ENCODE measurements at places on chromosomes 2 and 18.

DNA sequence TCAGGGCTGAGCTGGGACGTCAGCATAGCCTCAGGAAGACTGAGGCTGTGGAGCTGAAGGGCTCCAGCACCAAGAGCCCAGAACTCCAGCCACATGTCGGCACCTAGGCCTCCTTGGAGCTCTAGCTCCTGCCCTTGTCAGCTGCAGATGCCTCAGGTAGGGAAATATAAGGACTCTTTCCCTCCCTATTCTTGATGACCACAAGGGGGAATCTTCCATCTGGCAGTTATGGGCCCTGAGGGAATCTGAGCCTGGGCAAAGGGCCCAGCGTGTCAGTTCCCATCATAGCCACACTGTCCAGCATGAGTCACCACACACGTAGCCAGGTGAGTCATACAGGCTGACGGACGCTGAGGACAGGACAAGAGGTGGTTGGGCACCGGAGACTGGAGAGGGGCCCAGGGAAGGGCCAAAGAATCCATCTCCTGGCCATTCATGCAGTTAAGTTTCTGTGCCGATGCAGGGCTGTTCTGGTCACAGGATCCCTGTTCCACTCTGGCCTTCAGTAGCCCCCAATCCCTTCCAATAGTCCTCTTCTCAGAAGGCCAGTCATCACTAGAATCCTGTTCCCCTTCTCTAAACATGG is 1.8 kb downstream of the MPV17 start:
- DNase-seq, result no peak

DNA sequence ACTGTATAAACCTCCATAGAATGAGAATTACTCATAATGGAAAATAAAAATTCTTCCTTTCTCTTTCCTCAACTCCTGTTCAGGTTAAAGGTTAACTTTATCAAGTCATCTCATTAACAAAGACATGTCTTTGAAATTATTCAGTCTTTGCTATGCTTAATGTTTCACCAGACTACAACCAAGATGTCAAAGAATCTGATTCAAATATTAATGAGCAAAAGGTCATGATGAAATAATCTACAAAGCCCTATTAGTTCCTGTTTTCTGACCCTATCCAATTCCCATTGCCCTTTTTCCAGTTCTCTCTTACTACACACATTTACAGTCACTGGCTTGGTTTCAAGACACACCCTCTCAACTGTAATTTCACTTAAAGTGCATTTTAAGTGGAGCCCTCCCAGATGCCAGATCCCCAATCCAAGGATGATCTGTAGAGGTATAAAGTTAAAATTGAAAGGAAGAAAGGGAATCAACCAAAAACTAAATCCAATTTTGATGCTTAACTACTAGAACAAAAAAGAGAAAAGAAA is 246.9 kb upstream of the CYP26B1 start:
- no peak for DNase-seq

DNA sequence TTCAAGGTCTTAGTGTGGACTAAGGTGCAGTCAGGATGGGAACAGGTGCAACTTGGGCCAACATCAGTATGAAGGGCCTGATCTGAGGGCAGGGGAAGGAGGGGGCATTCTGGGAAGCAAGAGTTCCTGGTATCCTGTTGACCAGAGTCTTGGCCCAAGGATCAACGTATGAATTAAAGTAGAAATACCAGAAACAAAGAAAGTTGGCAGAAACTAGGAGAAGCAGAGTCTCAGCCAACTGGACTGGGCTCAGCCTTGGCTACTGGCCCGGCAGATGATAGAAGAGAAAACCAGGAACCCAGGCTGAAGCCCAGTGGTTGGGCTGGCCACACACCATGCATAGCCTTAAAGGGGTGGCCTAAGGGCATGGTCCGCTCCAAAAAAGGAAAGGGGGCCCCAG is 2.3 kb downstream of the CETN1 start:
- DNase-seq, result no peak

- no peak for DNase-seq
Measured at GRCh38 chr2:86453836-86454235, 12.7 kb downstream of the KDM3A start.

- no peak for DNase-seq
Measured at GRCh38 chr2:95296880-95297487, at the start of gene KCNIP3. Gene KCNIP3, plus strand, starts transcription at chr2:95297347. Its CDS starts 92 bp downstream, at chr2:95297439.

- no peak for DNase-seq
Measured at GRCh38 chr18:25298853-25299274, 53.1 kb downstream of the ZNF521 start.

DNA sequence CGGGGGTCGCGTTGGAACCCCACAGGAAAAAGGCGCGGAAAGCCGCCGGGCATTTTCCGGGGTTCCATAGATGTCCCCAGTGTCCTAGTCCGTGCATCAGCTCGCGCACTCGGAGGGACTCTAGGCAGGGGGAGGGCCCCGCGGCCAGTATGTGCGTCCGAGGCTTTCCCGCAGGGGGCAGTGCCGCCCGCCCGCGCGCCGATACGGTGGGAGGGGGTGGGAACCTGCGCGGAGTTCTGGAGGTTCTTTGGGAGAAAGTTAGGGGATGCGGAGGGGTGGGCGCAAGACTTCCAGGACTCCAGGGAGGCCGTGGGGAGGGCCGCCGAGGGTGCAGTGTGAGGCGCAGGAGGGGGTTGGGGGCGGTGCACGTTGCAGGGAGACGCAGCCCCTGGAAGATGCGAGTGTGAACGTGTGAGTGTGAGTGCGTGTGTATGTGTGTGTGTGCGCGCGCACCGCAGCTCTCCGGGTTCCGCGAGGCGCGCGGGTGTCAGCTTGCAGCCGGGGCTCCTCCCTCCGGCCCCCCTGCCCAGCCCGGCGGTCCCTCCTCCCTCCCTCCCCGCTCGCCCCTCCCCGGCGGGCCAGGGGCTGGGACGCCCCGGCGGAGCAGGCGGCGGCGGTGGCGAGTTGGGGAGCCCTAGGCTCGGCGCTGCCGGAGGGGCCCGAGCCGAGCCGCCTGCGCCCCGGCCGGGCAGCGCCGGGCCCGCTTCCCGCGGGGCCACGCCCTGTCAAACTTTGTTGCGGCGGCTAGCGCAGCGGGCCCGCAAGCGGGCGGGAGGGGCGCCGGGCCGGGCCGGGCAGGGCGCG is at the start of gene TCF7L1:
TSS of gene TCF7L1 (plus strand) at position 559 of the 804 bp plus-strand sequence. CDS start 293 bp downstream, outside the sequence.
- no peak for DNase-seq

Measured in activated CD4-positive, CD25-positive, alpha-beta regulatory T cell treated with anti-CD3 and anti-CD28 coated beads, Interleukin-2, amount 50 U/mL, for 16 hours (primary cell).